ENCODE measurements at places on chromosomes 7 and 10.

DNA sequence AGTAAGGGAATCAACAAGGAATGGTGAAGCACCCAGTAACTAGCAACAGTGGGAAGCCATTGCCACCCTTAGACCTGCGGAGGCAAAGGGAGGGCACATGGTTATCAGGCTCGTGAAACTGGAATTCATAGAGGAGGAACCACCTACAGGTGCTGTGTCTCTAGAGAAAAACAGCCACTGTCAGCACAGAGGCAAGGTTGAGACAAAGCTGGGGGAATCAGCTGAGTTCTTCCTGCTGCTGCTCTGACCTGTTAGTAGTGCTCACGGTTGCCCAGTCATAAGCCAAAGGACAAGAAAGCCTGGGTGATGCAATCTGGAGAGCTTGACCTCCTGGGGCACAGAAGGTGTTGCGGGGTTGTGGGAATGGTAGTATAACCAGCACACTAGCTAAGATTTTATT, 110.1 kb downstream of the TPST1 start:
- no peak for DNase-seq

GRCh38 chr7:137547485-137547884, 204.0 kb upstream of the PTN start:
- DNase-seq, result no peak

GRCh38 chr7:151728286-151728660, 148.6 kb downstream of the PRKAG2 start:
- DNase-seq, result no peak

DNA sequence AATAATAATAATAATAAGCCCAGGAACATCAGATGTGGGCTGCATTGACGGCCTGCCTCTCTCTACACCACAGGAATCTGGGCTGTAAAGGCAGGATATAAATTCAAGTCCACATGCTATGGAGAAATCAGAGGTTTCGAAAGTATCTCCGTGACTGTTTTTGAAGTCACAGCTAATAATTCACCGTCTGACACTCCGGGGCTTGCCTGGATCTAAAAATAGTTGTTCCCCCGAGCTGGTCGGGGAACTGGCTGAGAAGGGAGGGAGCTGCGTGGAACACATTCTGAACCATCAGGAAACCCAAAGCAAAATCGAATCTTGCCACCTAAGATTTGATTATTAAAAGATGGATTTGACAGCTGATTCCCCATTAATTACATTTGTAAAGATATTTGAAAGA, 35.4 kb downstream of the KLF6 start:
- no peak for DNase-seq

Data from urothelium cell line (cell line).